OCI-LY7 (cell line): ENCODE measurements at places on chromosomes 3 and 15.

- no peak for DNase-seq
These were observed 43.7 kb downstream of the ZDHHC3 start for GRCh38 chr3:44932271-44932670.

DNA sequence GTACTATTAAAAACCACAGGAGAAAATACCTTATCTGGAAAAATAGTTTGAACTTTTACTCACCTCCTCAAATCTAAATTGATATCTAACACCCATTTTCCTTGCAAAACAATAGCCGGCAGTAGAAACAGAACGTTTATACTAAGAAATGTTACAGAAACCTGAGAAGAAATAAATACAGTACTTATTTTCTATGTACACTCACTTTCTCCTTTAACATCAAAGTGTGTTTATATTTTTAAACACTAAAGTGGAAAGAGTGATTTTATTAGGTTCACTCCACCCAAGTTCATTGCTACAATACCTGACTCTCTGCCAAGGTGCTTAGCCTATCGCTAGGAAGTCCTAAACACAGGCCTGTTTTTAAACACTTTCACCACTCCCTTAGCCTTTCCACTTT is 87.8 kb upstream of the TJP1 start:
- DNase-seq, result no peak

GRCh38 chr3:17065881-17066280 is 181.1 kb downstream of the PLCL2 start:
- no peak for DNase-seq

- no peak for DNase-seq
These were observed 28.1 kb downstream of the CHST2 start for GRCh38 chr3:143147707-143148106.

- no peak for DNase-seq
These were observed 50.2 kb downstream of the CHP1 start for GRCh38 chr15:41281236-41281635.

- DNase-seq, result no peak
These were observed 29.1 kb downstream of the MKRN2 start for GRCh38 chr3:12585970-12586369.
